Activated T-helper 1 cell treated with anti-CD3 and anti-CD28 coated beads, Interleukin-12 subunit alpha, Interleukin-12 subunit beta, Interleukin-2, Interleukin-4 antibody, amounts not matched to agents 30 ng/mL and 10 ng/mL and 1 ng/mL, durations not matched to agents 14 hours and 24 hours and 36 hours (primary cell): ENCODE measurements at places on chromosomes 2 and 18. TPM values are rescaled to one million over a fixed set of nuclear protein-coding genes. Genes with fewer than 3 reads are reported as not detected.

The LRATD1 gene
- not detected in 2 replicates for total RNA-seq

The SCG2 gene
- total RNA-seq: not detected in 2 replicates

The KCNE4 gene
- not detected in 2 replicates for total RNA-seq

The DTNA gene
- not detected in 2 replicates for total RNA-seq

The C2orf72 gene
- total RNA-seq: 0.15 TPM in 1 of 2 replicates, not detected in the other

The USP37 gene
- 43.5 and 50.4 TPM in 2 replicates for total RNA-seq

The IGFBP2 gene
- total RNA-seq: 11.1 and 12.3 TPM in 2 replicates

The ADNP2 gene
- 29.0 TPM in 2 replicates for total RNA-seq

The PCARE gene
- total RNA-seq: not detected in 2 replicates

The DNAJC5G gene
- not detected in 2 replicates for total RNA-seq

The SEPTIN10 gene
- total RNA-seq: 0.13 and 0.66 TPM in 2 replicates

The GRB14 gene
- not detected in 2 replicates for total RNA-seq

The C2orf92 gene
- 16.1 and 17.2 TPM in 2 replicates for total RNA-seq

The SIX3 gene
- total RNA-seq: not detected in 2 replicates

The SOCS6 gene
- 3.7 and 3.9 TPM in 2 replicates for total RNA-seq

The SERPINB13 gene
- not detected in 2 replicates for total RNA-seq

The PAX3 gene
- total RNA-seq: not detected in 2 replicates

The UGT1A10 gene
- total RNA-seq: not detected in 2 replicates

The ZSWIM2 gene
- total RNA-seq: not detected in 2 replicates

The SERPINB2 gene
- total RNA-seq: not detected in 2 replicates

The SNED1 gene
- total RNA-seq: 1.6 and 2.5 TPM in 2 replicates
